ENCODE measurements at places on chromosomes 12 and 14. TPM values are rescaled to one million over a fixed set of nuclear protein-coding genes. Genes with fewer than 3 reads are reported as not detected.

DNA sequence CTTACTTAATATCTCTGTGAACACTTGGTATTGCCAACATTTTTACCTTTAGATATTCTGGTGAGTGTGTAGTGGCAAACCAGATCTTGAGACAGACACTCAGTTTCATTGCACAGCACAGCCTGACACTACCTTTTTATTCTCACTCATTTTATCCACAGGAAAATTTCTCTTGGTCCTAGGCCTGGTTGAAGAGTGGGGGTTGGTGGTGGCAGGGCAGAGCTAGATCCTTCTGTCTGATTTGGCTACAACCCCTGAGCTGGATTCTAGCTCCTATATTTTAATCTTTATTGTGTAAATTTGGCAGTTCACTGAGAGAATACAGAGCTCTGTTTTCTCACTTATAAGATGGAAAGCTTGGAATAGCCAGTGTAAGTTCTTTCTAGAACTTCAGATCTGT, 396.9 kb downstream of the LRIG3 start:
- no peak for DNase-seq

DNA sequence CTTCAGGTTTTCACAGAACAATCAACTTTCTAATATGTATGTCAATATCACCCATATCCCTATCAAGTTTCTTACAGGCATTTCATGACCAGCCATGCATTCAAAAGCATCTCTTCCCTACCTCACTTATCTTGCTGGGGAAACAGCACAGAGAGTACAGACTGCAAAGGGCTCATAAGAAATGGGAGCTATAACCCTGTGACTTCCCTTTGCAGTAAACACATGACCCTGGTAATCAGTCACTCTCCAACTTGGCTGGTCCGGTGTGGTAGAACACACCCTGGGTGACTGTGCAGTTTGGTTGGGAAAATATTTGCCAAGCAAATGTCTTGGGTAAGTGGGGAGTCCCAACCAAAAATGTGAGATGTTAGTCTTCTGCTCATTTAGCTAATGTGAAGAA, 49.4 kb upstream of the TMCC3 start:
- no peak for DNase-seq

RDH16 gene
- 0.36 TPM for total RNA-seq

NELL2 gene
- total RNA-seq = 1.6 TPM

OAS1 gene
- 9.1 TPM for total RNA-seq
